ENCODE measurements at places on chromosomes 11 and 22.

DNA sequence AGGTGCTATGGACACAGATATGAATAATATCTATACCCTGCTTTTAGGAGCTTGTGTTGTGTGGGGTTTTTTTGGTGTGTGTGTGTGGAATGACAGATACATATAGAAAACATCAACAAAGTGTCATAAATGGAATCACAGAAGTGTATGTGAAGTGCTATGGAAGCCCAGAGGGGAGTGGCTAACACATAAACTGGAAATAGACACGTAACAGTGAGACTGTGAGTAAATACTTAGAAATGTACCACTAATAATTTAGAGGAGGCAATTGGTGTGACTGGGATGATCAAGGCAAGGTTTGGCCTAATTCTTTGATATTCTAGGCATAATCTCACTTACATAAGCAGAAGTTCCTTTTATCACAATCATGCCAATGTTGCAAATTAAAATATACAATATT, 169.3 kb upstream of the TENM4 start:
- no peak for DNase-seq

DNA sequence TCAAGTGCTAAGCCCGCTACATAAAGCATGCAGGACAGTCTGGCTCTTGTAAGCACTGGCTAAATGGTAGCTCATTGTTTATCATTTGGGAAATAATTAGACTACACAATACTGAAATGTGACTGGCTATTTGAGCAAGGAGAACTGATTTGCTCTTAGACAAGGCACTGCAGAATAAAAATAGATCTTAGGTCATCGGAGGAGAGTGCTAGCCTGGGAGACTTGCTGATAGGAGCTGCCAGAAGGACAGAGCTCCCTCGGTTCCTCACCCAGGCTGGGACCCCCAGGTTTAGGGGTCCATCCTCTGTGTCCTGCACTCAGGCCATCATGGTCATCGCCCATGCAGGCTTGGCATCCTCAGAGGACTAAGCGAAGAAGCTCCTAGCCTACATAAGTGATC, 184.4 kb upstream of the NCAM1 start:
- DNase-seq: no peak

DNA sequence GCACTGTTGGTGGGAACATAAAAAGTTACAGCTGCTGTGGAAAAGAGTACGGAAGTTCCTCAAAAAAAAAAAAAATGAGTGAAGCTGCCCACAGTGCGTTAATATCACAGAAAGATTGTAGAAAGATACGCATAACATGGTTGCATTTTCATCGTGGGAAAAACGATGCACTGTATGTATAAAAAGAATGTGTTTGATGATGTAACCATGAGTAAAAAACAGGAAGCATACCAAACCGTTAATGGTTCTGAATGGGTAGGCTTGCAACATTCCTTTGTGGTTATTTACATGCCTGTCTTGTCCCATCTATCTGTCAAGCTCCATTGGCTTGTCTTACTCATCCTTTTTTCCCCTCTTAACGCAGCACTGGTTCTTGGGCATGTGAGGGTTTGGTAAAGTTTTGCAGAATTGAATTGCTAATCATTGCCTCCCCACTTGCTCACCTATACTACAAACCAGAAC, 33.8 kb upstream of the DKK3 start:
- DNase-seq: no peak

DNA sequence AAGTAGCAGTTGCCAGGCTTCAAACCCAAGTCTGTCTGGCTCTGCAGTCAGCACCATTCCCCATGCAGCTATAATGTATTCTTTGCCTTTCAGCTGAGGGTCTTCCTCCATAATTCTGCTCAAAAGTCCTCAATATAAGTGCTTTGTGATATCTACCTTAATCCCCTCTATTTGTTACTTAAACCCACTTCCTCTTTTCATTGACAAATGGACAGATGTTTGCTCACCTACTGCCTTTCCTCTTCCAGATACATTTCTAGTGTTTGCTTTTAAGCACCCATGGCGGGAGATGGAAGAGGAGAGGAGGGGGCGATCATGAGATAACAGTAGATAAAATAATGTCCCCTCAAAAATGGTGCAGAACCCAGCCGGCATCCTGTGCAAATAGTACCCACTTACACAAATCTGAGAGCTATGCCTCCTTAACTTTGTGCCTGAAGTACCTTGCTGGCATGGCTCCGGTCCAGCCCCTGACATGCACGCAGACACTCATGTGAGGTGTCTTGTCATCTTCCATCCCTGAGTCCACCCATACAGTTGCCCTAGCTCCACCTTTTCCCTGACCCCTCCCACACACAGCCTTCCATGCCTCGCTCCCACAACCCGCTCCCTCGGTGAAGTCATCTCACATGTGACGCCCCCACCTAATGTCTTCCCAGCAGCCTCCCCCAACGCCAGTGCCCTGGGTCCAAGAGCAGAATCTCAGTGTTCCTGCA, 109.6 kb downstream of the TRIM29 start:
- no peak for DNase-seq

DNA sequence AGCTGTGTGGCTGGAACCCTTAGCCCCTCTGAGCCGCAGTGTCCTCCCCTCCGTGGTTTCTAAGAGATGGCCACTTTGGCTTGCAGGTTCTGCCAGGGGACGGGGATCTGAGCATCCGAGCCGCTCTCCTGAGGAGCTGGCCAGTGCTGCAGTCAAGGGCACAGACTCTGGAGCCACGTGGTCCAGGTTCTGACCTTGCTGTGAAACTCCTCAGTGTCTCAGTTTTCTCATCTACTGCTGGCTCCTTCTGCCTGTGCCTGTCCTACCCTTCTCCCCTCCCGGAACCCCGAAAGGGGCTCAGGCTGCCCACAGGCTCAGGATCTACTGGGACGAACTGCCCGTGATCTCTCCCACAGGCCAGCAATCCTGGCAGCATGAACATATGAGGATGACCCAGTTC, 65.4 kb upstream of the TTLL12 start:
- no peak for DNase-seq

- DNase-seq: no peak
These were observed 13.8 kb downstream of the ADA2 start for GRCh38 chr22:17205432-17205831.

DNA sequence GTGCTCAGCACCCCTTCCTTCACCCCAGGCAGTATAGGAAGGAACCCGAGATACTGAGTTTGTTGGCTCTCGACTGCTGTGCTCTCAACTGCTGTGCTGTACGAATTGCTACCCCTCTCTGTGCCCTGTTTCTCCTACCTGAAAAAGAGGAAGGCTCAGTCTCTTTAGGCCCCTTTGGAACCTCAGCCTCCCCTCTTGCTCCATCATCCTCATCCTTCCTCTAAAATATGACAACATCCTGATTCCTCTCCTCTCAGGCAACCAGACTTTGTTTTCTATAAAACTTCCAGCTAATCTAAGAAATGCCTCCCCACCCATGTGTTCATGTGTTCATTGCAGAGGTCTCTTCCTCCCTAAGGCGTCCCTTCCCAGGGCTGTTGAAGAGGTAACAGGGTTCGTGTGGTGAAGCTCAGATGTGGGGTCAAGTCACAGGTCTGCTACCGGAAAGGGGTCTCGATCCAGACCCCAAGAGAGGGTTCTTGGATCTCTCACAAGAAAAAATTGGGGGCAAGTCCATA, 35.5 kb upstream of the CD82 start:
- no peak for DNase-seq

- DNase-seq: no peak
These were observed 9.1 kb downstream of the TPCN2 start for GRCh38 chr11:69057801-69058200.

- no peak for DNase-seq
These were observed 138.8 kb downstream of the AASDHPPT start for GRCh38 chr11:106216281-106216680.

GRCh38 chr11:10492084-10492483, 37.0 kb downstream of the AMPD3 start:
- DNase-seq: no peak

DNA sequence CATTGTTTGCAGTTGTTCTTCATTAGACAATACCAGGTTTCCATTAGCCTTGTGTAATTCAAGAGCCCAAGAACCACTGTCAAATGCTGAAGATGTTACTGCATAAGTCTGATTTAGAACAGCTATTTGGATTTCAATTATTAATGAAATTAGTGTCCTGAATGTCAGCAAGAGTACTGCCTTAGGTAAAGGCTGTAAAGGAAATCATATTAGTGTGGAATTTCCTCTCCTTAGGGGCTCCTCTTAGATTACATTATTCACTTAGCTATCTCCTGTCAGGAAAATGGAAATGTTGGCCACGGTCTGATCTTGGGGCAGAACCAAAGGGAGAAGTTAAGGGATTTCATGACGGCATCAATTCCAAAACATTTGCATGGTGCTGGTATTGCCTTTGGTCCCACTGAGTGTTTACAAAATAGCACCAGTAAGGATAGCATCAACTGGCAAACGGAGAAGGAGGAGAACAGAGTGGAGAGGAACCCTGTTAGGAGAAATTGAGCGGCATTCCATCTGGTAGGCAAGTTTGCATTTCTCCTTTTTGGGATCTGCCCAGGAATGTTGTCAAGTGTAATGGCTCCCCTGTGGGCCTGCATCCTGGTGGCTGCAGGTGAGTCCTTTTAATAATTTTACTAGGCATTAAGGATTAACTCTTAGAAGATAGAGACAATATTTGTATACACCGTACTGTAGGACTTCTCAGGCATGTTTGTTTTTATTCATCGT, at the start of gene HTR3B:
HTR3B (plus strand) TSS at position 418 of the 723 bp plus-strand sequence; CDS start at position 556, 138 bp downstream.
- no peak for DNase-seq

DNA sequence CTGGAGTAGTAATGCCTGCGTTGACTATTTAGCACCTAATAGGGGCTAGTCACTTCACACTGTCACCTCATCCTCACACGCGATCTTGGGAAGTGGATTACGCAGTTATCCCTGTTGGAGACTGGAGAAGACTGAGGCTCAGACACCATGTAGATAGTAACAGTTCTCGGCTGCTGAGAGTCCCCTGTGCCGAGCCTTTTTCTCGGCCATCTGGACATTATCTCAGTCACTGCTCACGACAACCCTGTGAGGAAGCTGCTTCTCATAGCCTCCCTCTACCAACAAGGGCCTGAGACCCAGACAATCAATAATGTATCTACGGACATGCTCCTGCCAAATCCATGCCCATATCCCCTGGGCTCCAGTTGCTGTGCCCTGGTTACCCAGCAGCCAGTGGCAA, 25.9 kb downstream of the SCUBE1 start:
- DNase-seq: no peak

DNA sequence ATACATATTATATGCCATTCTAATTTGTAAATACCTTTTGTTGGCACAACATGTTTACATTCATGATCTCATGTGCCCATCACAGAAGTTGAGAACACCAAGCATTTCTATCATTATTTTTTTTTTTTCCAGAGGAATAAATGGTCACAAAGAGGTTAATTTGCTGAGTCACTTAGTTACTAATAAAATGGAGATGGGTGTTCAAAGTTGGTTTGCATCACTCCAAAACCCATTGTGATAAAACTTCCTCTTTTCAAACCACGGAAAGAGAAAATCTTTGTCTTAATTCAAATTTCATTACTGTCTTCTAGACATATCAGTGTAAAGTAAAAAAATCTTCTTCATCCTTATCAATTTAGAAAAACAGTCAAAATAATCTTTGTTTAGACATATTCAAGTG, 636.8 kb upstream of the CCDC179 start:
- DNase-seq: no peak

DNA sequence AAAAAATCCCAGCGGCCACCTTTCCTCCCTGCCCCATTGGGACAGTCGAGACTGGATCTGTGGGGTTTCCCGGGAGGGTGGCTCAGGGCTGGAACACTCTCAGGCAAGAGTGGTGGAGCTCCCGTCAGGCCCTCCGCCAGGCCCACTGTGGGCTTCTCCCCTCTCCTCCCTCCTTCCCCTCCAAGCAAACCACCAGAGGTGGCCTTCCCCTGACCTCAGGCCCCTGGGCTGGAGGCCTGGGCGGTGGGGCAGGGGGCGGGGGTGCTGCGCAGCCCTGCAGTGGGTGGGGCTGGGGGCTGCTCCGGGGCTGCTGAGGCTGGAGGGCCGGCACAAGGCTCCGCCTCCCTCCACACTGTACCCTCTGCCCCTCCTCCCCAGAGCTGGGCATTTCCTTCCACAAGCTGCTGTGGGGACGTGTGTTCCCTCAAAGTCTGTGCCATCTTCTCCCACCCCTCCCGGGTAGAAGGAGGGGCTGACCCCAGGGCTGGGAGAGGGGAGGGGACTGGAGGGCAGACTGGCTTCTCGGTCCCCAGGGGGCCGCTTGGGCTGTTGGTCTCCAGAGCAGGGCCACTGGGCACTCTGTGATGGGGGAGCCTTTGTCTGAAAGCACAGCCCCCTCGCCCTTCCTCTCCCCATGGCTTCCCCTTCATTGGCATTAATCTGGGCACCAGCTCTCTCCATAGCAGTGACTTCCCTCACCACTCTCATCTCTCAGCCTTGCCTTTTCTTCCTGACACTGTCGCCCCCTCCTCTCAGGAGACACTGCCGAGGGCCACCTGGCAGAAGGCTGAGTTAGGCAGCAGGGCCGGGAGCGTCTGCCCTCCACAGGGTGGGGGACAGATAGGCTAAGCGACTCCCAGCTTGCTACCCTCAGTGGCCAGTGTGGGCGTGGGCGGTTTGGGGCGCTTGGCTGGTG, 7.1 kb downstream of the RCOR2 start:
- DNase-seq: no peak

- peak; percentile 48 for DNase-seq
These were observed 89.8 kb downstream of the PDE2A start for GRCh38 chr11:72584293-72584938.

DNA sequence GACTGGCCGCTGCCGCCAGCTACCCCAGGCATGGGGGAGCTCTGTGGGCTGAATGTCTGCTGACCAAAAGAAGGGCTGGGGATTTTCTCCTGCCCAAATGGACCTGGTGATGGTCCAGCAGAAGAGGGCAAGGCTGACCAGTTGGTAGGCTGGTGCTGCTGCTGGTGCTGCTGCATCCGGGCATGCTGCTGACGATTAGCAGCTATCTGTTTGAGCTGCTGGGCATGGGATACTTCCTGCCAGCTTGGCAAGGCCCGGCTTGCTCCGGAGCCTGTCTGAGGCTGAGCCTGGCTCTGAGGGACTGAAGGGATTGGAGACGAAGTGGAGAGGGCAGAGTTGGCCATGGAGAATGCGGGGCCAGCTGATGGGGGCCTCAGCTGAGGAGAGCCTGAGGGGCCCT, 168.6 kb upstream of the MTMR2 start:
- no peak for DNase-seq

- no peak for DNase-seq
These were observed 138.6 kb upstream of the ARHGAP20 start for GRCh38 chr11:110850846-110851245.

GRCh38 chr22:40685406-40685805, 6.1 kb downstream of the MCHR1 start:
- DNase-seq: peak; percentile 27

GRCh38 chr22:29701155-29701999, 18.4 kb upstream of the CABP7 start:
- no peak for DNase-seq

- DNase-seq: no peak
These were observed 139.6 kb downstream of the TRIM44 start for GRCh38 chr11:35802221-35802620.

- DNase-seq: no peak
These were observed 59.4 kb downstream of the KCNA4 start for GRCh38 chr11:29957431-29957830.

DNA sequence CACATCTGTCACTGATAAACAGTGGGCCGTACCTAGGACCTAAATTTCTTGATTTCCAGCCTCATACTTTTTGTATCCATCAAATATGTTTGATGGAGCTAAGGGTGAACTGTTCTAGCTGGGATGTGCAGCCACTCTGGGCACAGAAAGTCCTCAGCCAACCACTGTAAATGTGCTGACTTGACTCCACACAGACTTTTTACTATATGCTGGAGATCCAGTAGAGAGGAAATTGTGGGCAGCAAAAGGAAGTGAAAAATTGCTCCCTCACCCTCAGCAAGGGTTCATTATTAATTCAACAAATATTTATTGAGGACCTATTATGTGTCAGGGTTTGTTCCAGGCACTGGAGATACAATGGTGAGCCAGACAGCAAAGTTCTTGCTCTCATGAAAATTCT, 54.2 kb upstream of the AMPD3 start:
- no peak for DNase-seq
